ENCODE measurements at places on chromosomes 6 and 20.
A peak's percentile ranks its signal among the peaks of the same experiment; 100 is the strongest.

DNA sequence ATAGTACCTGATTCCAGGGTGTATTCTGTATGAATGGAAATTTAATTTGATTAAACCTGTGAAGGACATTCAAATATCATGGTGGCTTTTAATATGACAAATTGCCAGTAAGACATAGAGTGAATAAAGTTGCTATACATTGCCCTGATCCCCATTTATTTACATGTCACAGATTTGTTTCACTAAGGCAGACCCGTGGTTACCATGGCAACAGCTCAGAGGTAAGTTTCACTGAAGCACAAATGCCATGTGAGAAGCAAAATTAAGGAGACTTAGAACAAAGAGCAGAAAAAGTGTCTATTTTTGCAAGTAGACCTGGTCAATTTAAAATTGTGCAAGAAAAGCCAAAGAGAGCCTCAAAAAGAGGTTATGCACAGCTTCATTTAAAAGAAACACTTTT, 63.7 kb downstream of the PXDC1 start:
- DNase-seq, result no peak

DNA sequence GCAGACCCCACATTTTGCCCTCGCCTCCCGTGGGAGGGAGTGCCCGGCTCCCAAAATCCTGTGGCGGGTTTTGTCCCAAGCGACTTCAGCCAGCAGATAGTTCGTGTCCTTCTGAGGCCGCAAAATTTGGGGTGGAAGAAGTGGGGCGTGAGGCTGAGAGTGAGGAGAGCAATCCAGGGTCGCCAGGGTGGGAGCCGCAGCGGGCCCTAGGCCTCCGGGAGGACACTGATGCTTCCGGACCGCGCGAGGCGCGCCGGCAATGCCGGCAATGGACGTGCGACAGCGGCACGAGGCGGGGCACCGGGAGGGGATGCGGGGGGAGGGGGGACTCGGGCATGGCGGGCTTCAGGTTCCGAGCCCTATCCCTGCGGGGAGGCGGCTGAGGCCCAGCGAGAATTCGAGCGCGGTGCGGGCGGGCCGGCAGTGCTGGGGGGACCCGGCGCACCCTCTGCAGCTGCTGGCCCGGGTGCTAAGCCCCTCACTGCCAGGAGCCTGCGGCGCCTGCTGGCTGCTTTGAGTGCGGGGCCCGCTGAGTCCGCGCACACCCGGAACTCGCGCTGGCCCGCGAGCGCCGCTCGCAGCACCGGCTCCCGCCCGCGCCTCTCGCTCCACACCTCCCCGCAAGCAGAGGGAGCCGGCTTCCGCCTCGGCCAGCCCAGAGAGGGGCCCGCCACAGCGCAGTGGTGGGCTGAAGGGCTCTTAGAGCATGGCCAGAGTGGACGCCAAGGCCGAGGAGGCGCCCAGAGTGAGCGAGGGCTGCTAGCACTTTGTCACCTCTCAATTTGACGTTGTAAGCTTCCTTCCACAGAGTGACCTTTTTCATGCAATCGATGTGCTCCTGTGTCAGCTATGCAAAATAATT, 143.8 kb downstream of the LPA start:
- DNase-seq, result no peak

DNA sequence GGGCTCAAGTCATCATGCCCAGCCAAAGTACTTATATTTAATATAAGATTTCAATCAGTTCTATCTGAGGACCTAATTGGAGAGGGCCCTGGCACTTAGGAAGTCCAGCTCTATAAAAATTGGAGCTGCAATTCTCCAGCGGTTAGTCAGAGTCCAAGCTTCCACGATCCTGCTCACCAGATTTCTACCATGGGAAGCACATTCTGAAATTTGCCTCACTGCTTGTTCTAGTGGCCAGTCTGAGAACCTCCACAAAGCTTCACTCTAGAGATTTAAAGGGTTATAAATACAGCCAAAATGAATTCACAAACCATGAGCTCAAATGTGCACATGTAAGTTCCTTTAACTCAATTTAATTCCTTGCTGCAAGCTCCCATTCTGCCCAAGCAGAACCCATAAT, 33.5 kb downstream of the PNLDC1 start:
- DNase-seq, result no peak

- DNase-seq, result no peak
Observed at GRCh38 chr6:154238831-154239230, 117.8 kb downstream of the IPCEF1 start.

DNA sequence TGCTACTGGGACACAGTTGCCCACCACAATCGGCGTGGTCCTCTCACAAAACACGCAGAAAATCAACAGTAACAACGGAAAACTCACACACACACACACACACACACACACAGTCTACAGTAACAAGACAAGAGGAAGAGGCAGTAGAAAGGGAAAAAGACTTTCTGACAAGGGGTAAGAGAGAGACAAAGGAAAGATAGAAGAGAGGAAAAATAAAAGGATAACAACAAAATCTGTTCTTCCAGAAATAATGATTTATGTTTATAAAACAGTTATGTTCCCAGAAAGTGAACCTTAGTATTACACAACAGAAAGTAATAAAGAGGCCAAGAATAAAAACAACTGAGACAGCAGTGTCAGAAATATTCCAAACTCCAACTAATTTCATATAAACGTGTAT, 2.9 kb downstream of the RANBP9 start:
- DNase-seq, result no peak

- no peak for DNase-seq
Observed at GRCh38 chr6:82584194-82584695, 220.6 kb downstream of the TPBG start.

GRCh38 chr6:67896476-67896875, 738.6 kb upstream of the ADGRB3 start:
- no peak for DNase-seq

GRCh38 chr20:50308513-50309279, 118.1 kb downstream of the CEBPB start:
- peak; percentile 96 for DNase-seq

GRCh38 chr6:50330963-50331362, 281.2 kb upstream of the DEFB112 start:
- no peak for DNase-seq

DNA sequence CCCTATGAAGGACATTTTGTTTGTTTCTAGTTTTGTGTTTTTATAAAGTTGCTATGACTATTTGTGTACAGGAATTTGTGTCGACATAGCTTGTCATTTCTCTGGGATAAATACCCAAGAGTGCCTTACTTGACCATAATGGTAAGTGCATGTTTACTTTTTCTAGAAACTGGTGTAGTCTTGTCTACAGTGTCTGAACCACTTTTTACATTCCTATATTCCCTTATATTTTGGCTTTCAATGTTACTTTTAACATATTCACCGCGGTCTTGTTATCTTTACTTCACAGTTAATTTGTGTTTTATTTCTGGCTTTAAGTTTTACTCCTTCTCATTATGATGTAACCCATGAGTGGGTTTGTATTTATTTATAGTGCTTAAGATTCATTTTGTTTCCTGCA, 444.4 kb upstream of the RGS17 start:
- no peak for DNase-seq

DNA sequence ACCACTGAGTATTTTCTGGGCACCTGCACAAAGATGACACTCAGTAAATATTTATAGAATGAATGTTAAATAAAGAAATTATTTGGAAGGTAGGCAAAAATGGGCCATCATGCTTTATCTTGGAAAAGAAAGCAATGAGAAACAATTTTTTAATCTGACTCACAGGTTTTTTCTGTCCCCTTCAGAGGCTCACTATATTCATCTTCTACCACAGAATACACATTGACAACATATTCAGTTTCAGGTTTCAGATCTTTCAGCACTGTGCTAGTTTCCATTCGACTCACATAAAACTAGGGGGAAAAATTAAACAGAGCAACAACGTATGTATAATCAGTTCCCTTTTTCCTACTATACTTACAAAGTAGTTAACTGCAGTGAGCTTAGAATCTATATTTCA, 58.3 kb downstream of the COL12A1 start:
- DNase-seq, result peak; percentile 28

DNA sequence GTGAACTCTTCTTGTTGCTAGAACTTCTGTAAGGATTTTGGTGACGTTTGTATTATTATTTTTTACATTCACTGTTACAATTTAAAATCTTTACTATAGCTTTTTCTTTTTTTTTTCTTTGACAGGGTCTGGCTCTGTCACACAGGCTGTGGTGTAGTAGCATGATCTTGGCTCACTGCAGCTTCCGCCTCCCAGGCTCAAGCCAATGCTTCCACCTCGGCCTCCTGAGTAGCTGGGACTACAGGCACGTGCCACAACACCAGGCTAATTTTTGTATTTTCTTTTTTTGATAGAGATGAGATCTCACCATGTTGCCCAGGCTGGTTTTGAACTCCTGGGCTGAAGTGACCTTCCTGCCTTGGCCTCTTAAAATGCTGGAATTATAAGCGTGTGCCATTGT, 21.2 kb downstream of the HECA start:
- DNase-seq, result no peak

DNA sequence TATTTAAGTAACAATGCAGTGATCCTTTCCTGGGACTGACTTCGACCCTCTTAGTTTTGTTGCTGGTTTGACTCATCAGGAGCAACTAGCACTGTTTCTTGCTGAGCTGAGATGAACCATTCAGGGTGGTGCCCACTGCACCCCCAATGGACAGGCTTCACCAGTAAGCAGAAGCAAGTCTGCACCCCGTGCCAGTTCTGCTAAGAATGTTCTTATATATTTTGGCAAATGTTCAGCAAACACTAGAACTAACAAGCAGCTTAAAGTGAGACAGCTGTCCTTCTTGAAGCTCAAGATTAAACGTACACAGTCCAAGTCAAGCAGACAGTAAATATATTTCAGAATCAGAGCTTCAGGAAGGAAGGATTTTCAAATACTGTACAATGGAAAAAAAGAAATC, 561.3 kb upstream of the CDH4 start:
- DNase-seq, result no peak

- peak; percentile 97 for DNase-seq
Observed at GRCh38 chr6:113825781-113826180, 31.4 kb upstream of the MARCKS start.

DNA sequence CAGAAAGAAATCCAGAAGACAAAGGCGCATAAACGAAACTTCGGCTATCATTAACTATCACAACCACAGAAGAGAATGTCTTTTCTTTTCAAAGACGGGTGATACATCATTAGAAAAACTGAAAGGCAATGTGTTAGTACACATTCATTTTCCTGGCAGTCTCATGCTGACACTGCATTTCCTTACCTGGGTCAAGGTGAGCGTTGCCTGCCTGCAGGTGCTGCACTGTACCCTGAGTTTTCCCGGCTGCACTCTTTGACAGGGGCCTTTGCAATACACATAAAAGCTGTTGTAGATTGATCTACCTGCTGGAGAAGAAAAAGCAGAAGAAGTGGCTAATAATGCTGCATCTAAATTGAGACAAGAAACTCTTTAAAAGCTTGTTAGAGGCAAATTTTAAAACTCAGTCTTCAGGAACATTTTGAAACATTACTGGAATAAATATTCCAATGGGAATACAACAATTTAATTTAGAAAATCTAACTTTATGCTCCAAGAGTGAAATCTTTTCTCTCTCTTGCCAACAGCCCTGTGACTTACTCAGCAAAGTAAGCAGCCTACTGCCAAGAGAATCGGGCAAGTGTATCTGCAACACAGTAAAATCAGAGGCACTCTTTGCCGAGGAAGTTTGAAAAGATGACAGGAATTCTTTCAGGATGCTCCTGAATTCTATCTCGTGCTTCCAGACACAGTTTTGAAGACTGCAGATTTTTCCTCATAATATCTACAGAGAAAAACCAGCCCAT, 526.4 kb downstream of the PRKN start:
- no peak for DNase-seq

DNA sequence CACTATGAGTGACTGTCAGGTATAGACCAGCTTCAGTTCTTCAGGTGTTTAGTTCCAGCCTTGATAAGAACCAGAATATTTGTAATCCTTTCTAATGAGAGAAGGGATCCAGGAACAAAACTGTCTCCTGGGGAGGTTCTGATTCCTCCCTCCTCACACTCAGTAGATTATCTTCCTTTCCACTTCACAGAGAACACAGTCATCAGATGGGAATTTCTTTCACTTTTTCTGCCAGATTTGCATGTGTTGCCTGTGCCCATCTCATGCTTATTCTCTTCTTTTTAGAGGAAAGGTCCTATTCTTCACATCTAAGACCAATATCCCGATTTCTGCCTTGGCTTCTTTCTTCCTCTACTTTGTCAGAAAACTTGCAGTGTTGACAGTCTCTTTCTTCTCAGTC, 50.8 kb downstream of the CD109 start:
- peak; percentile 13 for DNase-seq

DNA sequence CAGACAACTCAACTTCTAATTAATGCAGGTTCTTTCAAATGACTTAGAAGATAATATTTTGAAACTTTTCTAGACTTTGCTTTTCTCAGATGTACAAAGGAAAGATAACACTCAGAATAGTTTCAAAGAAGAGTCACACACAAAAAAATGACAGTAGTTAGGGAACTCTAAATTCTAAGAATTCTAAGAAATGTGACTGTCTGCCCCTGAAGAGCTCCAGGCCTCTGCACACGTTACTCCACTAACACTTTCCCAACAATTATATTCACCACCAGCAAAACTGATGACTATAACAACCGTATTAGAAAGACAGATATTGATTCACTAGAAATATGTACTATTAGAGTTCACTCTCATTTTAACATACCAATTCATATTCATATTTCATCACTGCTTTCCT, 133.3 kb upstream of the SMLR1 start:
- no peak for DNase-seq

- peak; percentile 83 for DNase-seq
Observed at GRCh38 chr6:139271056-139271455, 20.7 kb downstream of the TXLNB start.

- no peak for DNase-seq
Observed at GRCh38 chr6:7426447-7427169, 37.0 kb downstream of the RIOK1 start.

- DNase-seq, result peak; percentile 88
Observed at GRCh38 chr6:4313044-4313686, 177.8 kb upstream of the ECI2 start.

DNA sequence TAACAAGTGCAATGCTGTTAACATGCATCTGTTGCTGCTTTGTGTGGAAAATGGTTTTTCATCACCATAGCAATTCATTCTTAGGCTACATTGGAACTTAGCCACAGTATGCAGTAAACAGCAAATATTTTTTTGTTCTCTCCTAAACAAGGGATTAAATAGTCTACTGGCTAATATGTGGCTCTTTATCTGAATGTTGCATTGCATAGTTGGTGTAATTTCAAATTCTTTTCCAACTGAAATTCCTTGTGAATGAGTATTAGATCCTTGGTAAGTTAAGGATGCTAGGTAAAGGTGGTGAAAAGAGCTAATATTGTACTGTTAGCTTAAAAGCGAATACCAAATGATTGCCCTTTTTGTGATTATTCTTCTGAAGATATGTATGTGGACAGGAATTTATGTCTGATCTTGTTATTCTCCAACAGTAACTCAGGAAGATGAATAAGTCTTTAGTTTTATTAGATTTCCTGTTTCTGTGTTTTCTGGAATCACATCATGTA, 958 bp downstream of the MLIP start:
- DNase-seq, result no peak

DNA sequence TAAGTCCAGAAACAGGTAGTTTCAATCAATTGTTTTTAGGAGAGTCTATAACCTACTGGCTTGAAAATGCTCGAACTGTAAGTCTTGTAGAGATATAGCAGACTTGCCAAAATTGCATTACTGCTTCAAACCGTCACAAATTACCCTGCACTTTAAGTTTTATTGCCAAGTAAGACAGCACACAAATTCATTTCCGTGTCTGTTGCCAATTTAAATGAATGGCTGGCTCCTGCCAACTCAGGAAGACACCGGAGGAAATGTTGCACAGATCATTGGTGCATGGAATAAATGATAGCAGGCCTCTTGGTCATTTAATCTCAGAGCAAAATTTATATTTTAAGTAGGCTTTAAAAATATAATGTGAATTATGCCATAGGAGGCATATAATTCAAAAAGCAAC, 438.1 kb downstream of the HACE1 start:
- DNase-seq, result no peak

GRCh38 chr6:50785921-50786320, 32.8 kb upstream of the TFAP2B start:
- no peak for DNase-seq

All from astrocyte of the cerebellum (primary cell).